ENCODE measurements at places on chromosomes 7 and 10. TPM values are rescaled to one million over a fixed set of nuclear protein-coding genes. Genes with fewer than 3 reads are reported as not detected.
A peak's percentile ranks its signal among the peaks of the same experiment; 100 is the strongest.

DNA sequence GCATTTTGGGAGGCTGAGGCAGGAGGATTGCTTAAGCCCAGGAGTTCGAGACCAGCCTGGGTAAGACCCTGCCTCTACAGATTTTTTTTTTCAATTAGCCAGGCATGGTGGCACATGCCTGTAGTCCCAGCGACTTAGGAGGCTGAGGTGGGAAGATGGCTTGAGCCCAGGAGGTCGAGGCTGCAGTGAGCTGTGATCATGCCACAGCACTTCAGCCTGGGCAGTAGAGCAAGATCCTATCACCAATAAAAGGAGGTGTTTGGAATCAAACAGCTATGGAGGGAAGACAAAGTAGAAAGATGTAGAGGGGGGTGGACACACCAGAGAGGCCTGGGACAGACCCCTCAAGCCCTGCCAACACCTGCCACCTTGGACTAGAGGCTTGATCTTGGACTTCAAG, 9.1 kb upstream of the TNRC18 start:
- no peak for DNase-seq

DNA sequence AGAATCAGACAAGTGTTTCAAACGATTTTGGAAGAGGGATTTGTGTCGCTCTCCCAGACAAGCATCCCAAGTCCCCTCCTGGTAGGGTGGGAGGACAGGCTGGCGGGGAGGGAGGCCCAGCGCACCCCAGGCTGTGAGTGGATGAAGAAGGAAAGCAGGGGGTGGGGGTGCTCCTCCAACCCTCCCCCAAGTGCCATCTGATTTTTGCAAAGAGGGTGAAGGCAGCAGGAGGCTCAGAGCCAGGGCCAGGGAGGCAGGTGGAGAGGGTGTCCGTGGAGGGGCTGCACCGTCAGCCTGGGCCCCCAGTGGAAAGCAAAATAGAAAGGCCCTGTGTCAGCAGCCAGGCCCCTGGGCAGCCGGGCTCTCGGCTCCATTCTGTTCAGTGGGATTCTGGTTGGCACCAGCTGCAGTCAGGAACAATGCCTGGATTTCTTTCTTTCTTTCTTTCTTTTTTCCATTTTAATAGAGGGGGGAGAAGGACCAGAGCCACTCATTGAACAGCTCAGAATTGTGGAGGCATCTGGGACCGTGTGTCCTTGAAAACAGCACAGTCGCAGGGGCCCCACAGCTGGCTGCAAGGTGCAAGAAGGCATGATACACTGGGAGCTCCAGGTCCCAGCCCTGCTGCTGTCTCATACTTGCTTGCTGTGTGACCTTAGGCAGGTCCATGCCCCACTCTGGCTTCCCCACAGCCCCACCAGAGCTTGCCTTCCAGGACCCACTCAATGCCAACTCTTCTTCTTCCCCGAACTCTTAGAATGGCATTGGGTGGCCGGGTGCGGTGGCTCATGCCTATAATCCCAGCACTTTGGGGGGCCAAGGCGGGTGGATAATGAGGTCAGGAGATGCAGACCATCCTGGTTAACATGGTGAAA, 7.1 kb upstream of the ZMIZ1 start:
- DNase-seq = no peak

GRCh38 chr10:99369551-99369950, 40.4 kb downstream of the CNNM1 start:
- no peak for DNase-seq

- DNase-seq = no peak
Measured at GRCh38 chr10:66964946-66965345, 39.1 kb downstream of the LRRTM3 start.

DNA sequence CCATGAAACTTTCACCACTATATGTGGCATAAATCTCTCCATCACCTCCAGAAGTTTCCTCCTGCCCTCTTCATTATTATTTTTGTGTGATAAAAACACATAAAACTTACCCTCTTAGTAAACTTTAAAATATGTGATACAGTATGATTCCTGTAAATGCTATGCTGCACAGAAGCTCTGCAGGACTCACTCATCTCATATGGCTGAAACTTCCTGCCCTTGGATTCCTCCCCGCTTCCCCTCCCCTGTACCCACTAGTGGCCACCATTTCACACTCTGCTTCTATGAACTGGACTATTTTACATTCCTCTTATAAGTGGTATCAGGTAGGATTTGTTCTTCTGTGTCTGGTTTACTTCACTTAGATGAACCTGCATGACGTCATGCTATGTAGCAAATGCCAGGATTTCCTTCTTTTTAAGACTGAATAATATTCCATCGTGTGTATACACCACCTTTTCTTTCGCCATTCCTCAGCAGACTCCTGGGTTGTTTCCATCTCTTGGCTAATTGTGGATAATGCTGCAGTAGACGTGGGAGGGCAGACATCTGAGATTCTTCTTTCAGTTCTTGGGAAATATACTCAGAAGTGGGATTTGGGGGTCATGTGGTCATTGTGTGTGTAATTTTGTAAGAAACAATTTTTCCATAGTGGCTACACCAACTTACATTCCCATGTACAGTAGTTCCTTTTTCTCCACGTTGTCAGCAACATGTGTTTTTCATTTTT, 335.2 kb downstream of the SDK1 start:
- no peak for DNase-seq

- peak; percentile 63 for DNase-seq
Measured at GRCh38 chr7:6271060-6271658, 1.3 kb downstream of the CYTH3 start.

DNA sequence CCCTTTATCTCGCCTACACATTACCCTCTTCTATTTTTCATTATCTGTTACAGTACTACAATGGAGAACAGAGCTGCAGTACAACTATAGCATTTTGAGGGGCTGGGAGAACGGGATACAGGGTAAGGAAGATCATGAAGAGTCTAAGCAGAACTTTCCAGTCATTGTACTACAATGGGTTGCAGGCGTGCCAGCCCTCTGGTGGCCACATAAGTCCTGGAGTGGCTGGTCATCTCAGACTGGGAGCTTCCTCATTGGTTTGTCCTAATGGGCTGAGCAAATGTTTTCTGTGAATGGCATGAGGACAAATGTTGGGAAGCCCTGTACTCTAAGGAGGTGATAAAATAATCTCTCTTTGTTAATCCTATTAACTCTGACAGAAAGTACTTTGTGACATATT, 33.0 kb downstream of the TMEM106B start:
- DNase-seq = no peak

GRCh38 chr10:54702583-54703485, 98.2 kb downstream of the PCDH15 start:
- no peak for DNase-seq

- no peak for DNase-seq
Measured at GRCh38 chr10:43083764-43084163, 6.9 kb downstream of the RET start.

- no peak for DNase-seq
Measured at GRCh38 chr10:22893781-22894180, 34.1 kb upstream of the ARMC3 start.

DNA sequence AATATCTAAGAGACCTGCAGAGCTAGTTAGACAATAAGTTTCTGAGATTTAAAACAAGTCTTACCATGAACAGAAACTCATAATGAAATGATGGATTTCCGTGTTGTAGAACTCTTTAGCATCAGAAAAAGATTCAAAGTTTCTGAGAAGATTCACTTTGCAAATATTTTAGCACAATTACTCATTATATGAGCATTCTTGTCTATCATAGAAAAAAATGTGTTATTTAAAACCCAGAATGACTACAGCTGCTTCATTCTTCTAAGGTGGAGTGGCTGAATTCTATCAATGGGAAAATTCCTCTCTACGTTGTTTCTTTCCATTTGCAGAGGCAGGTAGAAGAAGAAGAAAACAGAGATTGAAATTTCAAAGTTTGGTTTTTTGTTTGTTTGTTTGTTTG, 21.0 kb upstream of the RALA start:
- DNase-seq = no peak

GRCh38 chr10:48634984-48635557, 30.2 kb upstream of the ARHGAP22 start:
- DNase-seq = no peak

GRCh38 chr7:982511-983003, 424 bp upstream of the CYP2W1 start:
- no peak for DNase-seq

DNA sequence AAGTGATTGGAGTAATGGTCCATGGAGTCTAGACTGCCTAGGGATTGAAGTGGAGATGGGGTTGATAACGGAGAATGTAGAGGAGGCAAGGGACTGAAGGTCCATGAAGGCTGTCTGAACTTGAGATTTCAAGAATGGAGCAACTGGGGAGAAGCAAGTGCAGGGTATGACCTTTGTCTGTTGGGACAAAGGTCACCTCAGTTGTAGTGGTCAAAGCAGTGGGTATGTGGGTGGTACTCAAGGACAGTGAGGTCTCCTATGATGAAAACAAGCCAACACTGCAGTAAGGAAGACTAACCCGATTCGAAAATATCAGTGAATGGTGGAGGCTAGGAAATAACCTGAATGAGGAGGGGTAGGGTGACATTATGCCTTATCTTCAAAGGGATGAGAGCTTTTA, 5.4 kb upstream of the DDX21 start:
- no peak for DNase-seq

DNA sequence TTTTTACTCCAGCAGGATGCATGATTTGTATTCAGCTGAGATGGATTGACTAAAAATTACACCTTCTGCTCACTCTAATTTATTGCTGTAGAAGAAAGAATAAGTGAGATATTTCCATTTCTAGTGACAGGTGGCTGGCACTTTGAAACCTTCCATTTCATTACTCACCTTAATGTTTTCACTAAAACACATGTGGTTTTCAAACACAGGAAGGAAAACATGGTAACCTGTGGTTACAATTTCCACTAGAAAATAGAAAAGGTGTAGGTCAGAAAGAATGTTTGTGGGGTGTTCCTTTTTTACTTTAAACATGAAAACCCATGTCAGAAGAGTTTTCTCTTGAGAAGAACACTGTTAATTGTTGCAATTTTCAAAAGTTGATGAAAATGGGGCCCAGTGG, 12.0 kb upstream of the PRKCQ start:
- DNase-seq = no peak

DNA sequence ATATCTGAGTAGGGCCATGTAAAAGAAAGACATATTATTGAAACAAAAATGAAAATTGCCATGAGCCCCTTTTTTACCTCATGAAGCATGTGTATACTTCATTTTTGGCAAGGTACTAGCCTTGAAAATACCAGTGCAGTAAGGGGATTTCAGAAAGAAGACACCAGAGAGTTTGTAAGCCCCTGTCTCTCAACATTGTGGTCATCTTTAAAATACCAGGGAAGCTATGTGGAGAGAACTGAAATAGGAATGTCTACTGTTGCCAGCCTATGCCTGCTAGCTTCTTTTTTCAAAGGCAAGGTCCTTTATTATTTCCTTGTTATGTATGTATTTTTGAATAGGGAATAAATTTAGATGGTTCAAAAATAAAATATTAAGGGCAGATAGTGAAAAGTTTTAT, 57.8 kb downstream of the CASD1 start:
- DNase-seq = no peak

DNA sequence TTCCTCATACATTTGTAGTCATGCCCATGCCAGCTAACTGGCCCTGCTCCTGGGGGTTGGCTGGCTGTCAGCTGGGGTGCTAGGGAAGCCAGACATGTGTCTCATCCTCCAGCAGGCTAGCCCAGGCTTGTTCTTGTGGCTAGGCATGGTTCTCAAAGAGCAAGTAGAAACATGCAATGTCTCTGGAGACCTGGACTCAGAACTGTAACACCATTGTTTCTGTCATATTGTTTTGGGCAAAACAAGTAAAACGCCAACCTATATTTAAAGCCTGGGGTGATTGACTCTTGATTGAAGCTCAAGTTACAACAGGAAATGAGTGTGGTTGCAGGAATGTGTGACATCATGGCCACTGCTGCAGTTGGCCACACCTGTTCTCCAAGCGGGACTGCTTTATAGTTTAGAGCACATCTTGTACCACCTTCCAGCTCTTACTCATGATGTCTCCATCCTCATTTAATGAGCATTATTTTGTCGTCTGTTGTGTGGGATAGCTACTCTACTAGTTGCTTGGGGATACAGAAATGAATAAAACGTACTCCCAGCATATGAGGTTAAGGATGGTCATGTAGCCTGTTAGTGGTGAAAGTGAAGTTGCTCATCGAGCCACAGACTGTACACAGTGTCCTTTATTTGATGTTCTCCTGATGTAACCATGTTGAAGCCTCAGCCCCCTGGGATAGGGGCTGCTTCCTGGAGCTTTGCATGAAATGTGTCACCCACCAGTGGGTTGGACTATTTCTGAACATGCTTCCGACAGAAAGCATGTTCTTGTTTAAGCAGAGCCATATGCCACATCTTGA, 168.4 kb downstream of the SORCS3 start:
- no peak for DNase-seq

DNA sequence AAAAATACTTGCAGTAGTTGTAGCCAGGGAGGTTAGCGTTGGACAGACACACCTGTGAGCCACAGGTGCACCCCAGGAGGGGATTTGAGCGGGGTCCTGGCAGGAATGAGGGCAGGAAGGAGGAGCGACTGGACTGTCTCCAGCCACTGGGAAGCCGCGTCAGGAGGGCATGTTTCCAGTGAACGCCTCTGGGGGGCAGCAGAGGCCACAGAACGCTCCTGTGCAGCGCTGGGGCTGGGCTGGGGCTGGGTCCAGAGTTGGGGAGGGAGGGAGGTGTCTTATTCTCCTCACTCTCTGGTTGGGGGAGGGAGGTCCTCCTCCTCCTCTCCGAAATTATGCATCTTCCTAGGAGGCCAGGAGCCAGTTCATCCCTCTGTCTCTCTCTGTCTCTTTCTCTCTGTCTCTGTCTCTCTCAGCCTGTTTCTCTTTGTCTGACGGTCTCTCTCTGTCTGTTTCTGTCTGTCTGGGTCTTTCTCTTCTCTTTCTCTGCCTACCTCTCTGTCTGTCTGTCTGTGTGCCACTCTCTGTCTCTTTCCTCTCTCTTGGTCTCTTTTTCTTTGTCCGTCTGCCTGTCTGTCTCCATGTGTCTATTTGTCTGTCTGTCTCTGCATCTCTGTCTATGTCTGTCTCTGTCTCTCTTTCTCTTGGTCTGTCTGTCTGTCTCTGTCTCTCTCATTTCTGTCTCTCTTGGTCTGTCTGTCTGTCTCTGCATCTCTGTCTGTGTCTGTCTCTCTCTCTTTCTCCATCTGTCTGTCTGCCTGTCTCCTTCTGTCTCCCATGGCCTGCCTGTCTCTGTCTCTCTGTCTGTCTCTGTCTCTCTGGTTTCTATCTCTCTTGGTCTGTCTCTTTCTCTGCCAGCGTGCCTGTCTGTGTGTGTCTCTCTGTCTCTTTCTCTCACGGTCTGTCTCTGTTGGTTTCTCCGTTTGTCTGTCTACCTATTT, 9.9 kb upstream of the PSMG3 start:
- DNase-seq = peak; percentile 86

- peak; percentile 64 for DNase-seq
Measured at GRCh38 chr7:128933180-128933891, 4.4 kb upstream of the IRF5 start.

The HSPA12A gene
- 0.74 TPM for total RNA-seq

The STEAP1B gene
- total RNA-seq = 0.23 TPM

The GPNMB gene
- total RNA-seq = 0.66 TPM

The SPDYE8 gene
- not detected for total RNA-seq

The HOXA7 gene
- total RNA-seq = not detected

The ARID5B gene
- 73.8 TPM for total RNA-seq

The GIMAP2 gene
- 40.1 TPM for total RNA-seq

The EFCAB10 gene
- not detected for total RNA-seq

The GPR37 gene
- total RNA-seq = not detected

The RELN gene
- not detected for total RNA-seq

The SH2D4B gene
- total RNA-seq = not detected

The FRMPD2 gene
- total RNA-seq = not detected

The GPR15LG gene
- not detected for total RNA-seq

The OR2A42 gene
- not detected for total RNA-seq
